ENCODE measurements at places on chromosomes 3 and 15. TPM values are rescaled to one million over a fixed set of nuclear protein-coding genes. Genes with fewer than 3 reads are reported as not detected.

STT3B gene
- polyA plus RNA-seq: 154 TPM

GRM7 gene
- 0.19 TPM for polyA plus RNA-seq

PTX3 gene
- polyA plus RNA-seq: 36.3 TPM

ATP13A4 gene
- 62.3 TPM for polyA plus RNA-seq

GPR156 gene
- 2.4 TPM for polyA plus RNA-seq

HSPBAP1 gene
- 13.9 TPM for polyA plus RNA-seq

TMC3 gene
- 0.26 TPM for polyA plus RNA-seq

PTPRG gene
- 55.5 TPM for polyA plus RNA-seq

Measured in right lung (tissue), 10 donors.